Activated CD4-positive, alpha-beta T cell treated with anti-CD3 and anti-CD28 coated beads, Interleukin-2, amount 10 ng/mL, durations not matched to agents 7 days and 5 days (primary cell): ENCODE measurements at places on chromosomes 7 and 10.
A peak's percentile ranks its signal among the peaks of the same experiment; 100 is the strongest.

- DNase-seq = no peak
Measured at GRCh38 chr10:48442090-48442808, 135.8 kb downstream of the MAPK8 start.

- no peak for DNase-seq
Measured at GRCh38 chr10:16681521-16681920, 135.7 kb downstream of the RSU1 start.

DNA sequence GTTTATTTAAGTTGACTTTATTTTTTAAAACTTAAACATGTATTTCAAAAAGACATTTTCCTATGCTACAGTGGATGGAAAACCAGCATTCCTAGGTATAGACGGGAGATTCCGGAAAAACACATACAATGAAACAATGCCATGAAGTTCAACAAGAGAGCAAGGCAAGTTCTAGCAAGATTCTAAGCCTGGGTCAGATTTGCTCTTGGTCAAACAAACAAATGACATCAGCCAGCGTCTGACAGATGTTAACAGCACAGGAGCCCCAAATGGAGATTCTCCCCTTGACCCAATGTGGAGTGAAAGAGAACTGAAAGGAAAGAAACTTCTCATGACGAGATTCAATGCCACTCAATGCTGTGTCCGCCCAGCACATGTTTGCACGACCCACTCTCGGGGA is 149.9 kb downstream of the NEURL1 start:
- DNase-seq = no peak

GRCh38 chr10:61480208-61480607 is 27.0 kb upstream of the TMEM26 start:
- no peak for DNase-seq

- no peak for DNase-seq
Measured at GRCh38 chr10:89274928-89275327, 23.4 kb upstream of the LIPA start.

DNA sequence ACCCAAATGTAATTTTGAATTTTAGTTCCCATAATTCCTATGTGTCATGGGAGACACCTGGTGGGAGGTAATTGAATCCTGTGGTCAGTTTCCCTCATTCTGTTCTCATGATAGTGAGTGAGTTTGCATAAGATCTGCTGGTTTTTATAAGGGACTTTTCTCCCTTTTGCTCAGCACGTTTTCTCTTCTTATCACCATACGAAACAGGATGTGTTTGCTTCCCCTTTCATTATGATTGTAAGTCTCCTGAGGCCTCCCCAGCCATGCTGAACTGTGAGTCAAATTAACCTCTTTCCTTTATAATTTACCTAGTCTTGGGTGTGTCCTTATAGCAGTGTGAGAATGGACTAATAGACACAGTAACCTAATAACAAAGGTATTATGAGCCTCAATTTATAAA is 36.1 kb upstream of the ZNF736 start:
- no peak for DNase-seq

DNA sequence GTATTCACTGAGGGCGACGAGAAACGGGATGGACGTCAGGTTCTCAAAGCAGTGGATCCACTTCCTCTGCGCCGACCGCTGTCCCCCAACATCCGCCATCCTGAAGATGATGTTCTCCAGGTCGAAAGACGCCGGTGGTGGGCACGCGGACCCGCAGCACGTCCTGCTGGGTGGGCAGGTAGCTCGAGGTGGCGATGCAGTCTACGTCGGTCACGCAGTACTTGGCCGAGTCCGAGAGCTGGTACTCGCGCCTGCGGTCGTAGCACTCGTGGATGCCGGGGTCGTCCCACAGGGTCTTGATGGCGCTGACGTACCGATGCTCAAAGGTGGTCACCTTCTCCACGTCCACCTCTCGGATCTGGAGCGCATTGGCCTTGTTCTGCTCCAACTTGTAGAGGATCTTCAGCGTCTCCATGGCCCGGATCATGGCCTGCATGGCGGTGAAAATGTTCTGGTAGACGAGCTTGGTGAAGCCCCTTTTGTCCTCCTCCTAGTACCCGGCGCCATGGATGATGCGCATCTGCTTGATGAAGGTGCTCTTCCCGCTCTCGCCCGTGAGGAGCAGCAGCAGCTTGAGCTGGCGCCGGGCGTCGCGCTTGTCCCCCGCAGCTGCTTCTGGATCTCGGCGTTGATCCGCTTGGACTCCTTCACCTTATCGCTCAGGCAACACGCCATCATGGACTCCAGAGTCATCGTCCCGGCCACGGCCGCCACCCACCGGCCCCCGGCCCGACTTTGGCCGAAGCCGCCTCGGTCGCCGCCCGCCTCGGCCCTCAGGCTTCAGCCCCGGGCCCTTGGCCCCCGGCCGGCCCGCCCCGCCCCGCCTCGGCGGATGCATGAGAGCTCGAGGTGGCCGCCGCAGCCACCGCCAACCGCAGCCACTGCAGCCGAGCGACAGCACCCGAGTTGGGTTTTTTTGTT is 122.9 kb upstream of the KCTD7 start:
- peak; percentile 54 for DNase-seq

GRCh38 chr10:13699216-13699615 is 112.5 kb downstream of the PRPF18 start:
- DNase-seq = no peak

DNA sequence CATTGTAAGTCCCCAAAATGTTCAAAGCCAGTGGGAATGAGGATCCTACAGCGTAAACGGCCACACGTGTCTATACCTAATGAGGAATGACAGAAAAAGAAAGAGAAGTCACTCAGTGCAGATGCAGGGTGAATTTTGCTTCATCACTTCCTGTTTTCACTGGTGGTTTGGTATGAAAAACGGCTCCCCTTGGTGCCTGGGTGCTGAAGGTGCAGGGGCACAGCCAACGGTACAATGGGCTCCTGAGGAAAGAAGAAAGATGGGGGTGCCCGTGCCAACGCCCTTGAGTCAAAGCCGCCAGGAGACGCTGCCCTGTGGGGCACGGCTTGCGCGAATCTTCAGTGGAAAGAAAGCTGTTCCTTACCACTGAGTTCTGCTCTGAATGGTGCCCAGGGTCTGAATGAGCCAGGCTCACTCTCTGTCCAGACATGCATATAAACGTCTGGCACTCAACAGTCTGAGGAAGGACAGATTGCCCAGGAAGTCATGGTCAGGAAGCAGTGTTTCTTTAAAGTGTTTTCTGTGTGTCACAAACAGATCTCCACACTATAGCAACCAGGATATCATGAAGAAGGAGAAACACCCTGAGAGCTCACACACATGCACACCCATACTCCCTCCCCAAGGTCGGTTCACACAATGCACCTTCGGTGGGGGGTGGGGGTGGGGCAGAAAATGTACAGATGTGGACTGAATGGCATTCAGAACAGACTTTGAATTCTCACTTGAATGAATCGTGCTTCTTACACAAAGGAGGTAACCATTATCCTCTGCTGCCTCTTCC is 105.8 kb downstream of the ELMO1 start:
- DNase-seq = peak; percentile 82

GRCh38 chr10:21675157-21675796 is 141.2 kb downstream of the MLLT10 start:
- DNase-seq = peak; percentile 26

GRCh38 chr7:20577441-20578071 is 37.9 kb upstream of the ABCB5 start:
- no peak for DNase-seq

DNA sequence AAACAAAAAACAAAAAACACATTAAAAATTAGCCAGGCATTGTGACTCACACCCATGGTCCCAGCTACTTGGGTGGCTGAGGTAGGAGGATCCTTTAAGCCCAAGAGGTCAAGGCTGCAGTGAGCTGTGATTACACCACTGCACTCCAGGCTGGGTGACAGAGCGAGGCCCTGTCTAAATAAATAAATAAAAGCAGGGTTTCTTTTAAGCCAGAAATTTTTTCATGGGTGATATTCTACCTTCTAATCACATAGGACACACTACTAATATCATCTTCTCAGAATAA is 14.2 kb upstream of the SVIL start:
- DNase-seq = no peak

- DNase-seq = no peak
Measured at GRCh38 chr7:84688671-84689070, 494.1 kb upstream of the SEMA3A start.
